ENCODE measurements at places on chromosomes 13 and 19.

- no peak for DNase-seq
These were observed 45.3 kb upstream of the ZDHHC20 start for GRCh38 chr13:21504379-21504778.

- no peak for DNase-seq
These were observed 1.5 kb downstream of the SLC25A23 start for GRCh38 chr19:6457958-6458694.

- no peak for DNase-seq
These were observed 112.7 kb downstream of the OLFM4 start for GRCh38 chr13:53141336-53141735.

- DNase-seq, result no peak
These were observed 435.6 kb downstream of the PCDH9 start for GRCh38 chr13:66794340-66795031.

- peak; percentile 55 for DNase-seq
These were observed 97.0 kb upstream of the MBNL2 start for GRCh38 chr13:97124915-97125809.

DNA sequence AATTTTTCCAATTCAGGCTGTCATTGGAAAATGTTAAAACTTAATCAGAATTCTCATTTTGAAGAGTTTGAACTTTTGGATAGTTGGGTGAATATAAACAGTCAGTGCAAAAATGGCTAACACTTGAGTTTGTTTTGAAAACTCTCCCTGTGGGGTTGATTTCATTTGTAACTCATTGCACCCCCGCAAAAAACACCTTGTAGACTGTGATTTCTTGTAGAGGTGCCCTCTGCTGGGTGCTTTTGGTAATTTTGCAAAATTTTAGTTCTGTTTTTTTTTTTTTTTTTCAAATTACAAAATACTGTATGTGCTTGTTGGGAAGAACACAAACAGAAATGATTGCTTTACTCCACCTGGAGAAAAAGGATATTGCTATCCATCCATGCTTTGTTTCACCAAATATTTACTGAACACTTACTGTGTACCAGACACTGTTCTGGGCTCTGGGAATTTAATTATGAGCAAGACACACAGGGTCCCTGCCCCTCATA is 28.2 kb upstream of the GPI start:
- DNase-seq, result peak; percentile 52

GRCh38 chr19:49114630-49115363 is 627 bp downstream of the LIN7B start:
- peak; percentile 73 for DNase-seq

DNA sequence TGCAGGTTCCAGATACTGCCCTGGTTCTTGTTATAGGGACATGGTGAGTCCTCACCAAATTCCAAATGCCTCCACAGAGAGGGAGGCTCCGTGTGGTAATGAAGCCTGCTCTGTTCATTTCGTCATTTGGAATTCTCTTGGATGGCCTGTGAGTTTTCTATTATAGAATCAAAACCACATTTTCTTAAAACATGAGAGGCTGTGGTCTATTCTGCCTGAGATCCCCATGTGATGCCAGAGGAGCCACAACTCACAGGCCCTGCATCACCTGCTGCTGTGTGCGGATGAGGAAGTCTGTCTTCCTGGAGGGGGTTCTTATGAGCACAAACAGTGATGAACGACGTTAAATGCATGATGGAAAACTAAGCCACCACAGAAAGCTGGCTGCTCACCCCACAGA is 264.4 kb downstream of the UQCRFS1 start:
- DNase-seq, result no peak

DNA sequence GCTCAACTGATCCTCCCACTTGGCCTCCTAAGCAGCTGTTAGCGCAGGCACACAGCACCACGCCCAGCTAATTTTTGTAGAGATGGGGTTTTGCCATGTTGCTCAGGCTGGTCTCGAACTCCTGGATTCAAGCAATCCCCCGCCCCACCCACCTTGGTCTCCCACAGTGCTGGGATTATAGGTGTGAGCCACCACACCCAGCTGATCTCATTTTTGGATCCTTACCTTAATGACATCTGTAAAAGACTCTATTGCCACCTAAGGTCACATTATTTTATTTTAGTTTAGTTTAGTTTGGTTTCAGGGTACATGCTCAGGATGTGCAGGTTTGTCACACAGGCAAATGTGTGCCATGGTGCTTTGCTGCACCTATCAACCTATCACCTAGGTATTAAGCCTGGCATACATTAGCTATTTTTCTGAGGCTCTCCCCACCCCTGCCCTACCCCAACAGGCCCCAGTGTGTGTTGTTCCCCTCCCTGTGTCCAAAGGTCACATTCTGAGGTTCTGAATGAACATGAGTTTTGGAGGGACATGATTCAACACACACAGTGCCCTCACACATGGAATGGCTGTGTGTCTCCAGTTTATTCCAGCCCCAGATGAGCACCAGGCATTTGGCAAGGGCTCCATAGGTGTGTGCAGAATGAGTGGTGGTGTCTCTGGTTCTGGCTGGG is 1.3 kb downstream of the OR10H5 start:
- no peak for DNase-seq

DNA sequence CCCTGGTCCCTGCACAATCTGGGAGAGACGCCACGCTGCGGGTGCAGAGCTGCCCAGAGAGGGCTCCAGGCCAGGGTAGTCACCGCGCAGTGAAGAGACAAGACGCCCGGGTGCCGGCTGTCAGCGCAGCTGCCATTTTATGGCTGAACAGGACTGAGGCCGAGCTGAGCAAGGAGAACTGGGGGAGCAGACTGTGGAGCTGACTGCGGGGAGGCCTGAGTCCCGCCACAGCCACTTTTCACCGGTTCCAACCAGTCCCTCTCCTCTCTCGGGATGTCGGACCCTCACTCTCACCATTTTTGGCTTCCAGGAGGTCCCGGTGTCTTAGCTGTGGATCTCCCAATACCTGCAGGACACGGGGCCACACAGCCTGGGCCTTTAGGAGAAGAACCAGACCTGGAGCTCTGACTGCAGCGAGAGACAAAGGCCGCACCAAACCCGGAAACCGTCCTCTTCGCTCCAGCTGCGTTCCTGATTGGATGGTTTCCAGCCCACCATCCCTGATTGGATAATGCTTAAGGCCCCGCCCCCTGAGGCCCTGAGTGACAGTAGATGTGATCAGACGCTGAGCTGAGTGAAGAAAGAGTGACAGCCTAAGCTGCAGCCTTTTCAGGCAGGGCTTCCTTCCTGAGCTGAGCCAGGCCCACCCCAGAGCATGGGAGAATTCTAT is at the start of gene ZNF626:
ZNF626 (minus strand) TSS at position 422 of the 670 bp plus-strand sequence; CDS start at position 297, 125 bp downstream.
- peak; percentile 93 for DNase-seq

DNA sequence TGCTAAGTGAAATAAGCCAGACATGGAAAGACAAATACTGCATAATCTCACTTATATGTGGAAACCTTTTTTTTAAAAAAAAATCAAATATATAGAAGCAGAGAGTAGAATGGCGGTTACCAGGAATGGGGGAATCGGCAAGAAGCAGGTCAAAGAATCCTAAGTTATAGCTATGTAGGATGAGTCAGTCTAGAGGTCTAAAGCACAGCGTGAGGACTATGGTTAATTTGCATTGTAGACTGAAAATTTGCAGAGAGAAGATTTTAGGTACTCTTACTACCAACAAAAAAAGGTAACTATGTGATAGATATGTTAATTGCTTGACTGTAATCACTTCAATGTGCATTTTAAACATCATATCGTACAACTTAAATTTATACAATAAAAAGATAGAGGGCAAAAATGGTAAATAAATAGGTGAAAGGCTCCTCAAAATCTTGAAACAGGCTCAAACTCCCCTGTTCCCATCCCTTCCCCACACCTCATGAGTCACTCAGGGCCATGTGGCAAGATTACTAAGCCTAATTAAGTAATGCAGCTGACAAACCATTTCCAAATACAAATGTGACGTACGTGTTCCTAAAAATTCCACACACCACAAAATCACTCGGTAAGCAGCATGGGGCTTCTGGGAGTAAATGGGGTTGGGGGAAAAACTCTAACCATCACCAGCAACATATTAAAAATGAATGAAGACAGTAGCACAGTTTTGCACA is 159.0 kb downstream of the USP12 start:
- no peak for DNase-seq

- peak; percentile 77 for DNase-seq
These were observed 3.9 kb upstream of the TTC9B start for GRCh38 chr19:40221858-40222619.

GRCh38 chr19:44642377-44642776 is 1.3 kb upstream of the PVR start:
- DNase-seq, result no peak

- DNase-seq, result no peak
These were observed 63.4 kb upstream of the LRCH1 start for GRCh38 chr13:46489586-46490023.

- no peak for DNase-seq
These were observed 97.9 kb upstream of the RNF113B start for GRCh38 chr13:98274921-98275487.

DNA sequence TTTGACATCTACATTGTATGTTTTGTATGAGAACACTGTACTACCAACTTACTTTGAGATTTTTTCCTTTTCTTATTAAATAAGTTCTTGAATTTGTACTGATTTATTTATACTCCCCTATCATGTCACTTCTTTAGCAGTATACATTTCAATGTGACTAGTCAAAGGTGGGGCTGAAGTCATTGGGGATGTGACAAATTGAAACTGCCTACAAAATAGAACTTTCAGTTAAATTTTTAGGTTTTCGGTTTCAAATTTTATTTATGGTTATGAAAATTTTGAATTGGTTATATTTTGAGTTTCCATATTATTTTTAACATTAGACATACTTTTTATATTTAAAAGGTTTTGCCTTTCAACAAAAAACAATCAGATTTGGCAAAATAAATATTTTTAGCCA is 221.6 kb downstream of the NBEA start:
- DNase-seq, result no peak

GRCh38 chr19:58353717-58354477 is 605 bp upstream of the A1BG start:
- DNase-seq, result no peak

DNA sequence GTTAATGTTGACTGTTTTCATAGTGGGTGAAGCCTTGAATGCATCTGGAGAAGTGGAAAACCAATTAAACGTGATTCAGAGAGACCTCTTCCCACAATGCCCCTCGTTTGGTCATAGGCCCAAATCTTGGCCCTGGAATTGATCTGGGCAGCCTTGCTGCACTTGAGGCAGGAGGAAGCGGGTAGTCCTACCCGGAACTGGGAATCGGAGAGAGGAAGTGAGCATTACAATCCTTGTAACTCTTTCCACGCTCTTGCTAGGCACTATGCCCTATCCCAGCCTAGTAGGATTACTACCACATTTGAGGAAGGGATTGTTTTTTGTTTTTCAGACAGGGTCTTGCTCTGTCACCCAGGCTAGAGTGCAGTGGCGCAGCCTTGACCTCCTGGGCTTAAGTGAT is 3.6 kb downstream of the KCNK6 start:
- DNase-seq, result no peak

DNA sequence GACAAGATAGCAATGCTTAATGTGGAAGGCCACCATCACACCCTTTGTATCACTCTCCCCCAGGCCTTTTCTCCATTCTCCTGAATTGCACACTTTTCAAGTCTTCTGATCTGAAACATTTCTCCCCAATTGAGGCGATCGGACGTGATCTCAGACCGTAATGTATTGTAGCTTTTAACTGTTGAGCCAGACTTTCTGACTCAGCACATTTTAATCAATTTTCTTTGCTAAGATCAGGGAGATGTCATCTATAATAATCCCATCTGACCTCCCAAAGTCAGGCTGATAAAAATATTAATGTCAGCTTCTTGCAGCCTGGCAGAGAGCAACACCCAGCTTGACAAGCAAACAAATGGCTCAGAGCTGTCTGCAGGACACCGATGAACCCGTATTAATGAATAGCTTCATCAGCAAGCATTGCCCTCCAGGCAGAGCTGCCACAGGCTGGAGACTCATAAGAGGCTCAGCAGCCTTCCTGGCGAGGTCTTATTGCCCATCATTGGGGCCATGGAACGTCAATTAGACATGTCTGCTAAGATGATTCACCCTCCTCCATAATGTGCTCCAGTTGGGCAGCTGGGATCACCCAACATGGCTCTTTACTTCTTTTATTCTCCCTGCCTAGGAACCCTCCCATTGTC is 60.2 kb upstream of the UQCRFS1 start:
- no peak for DNase-seq

- no peak for DNase-seq
These were observed 14.0 kb downstream of the ARHGAP33 start for GRCh38 chr19:35789195-35789977.

DNA sequence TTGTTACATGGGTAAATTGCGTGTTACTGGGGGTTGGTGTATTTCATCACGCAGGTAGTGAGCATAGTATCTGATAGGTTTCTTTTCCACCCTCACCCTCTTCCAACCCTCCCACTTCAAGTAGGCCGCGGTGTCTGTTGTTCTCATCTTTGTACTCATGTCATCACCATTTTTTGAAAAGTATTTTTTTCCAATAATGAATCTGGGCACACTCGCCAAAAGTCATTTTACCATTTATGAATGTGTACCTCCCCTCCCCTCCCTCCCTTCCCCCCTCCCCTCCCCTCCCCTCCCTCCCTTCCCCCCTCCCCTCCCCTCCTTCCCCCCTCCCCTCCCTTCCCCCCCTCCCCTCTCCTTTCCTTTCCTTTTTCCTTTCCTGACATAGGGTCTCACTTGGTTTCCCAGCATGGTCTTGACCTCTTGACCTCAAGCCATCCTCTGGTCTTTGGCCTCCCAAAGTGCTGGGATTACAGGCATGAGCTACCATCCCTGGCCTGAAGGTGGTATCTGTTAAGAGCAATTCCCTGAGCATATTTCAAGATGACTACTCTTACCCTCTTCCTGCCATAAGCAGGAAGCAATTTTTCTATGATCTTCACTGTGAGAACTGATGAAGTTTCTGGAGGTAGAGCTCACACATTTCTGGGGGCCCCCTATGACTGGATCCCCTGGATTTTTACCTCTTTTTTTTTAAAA is 15.7 kb downstream of the ZNF627 start:
- DNase-seq, result no peak

DNA sequence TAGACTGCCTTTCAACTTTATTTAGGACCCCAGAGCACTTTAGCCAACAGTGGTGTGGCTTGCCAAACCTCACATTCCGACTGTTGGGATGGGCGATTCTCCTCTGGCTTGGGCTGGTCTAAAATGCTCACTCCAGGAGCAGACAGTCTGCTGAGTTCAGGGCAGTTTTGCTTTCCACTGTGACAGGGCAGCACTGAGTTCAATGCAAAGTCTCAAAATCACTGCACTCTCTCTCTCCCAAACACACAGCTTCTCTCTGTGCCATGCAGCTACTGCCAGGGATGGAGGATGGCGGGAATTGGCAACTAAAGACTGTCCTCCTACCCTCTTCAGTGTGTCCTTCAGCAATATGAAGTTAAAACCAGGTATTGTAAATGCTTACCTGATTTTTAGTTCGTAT is 13.2 kb downstream of the NAPSA start:
- DNase-seq, result no peak

Measured in stimulated activated CD4-positive, alpha-beta T cell treated with anti-CD3 and anti-CD28 coated beads, Interleukin-15, amount 100 ng/mL, for 24 hours (primary cell).